ENCODE measurements at places on chromosomes 16 and 17. TPM values are rescaled to one million over a fixed set of nuclear protein-coding genes. Genes with fewer than 3 reads are reported as not detected.

CLDN6 gene
- total RNA-seq = 1.2 TPM

PPY gene
- not detected for total RNA-seq

PSMB3 gene
- 233 TPM for total RNA-seq

COX6A2 gene
- total RNA-seq = not detected

STAC2 gene
- 0.08 TPM for total RNA-seq

SRCIN1 gene
- total RNA-seq = 12.8 TPM

PRR35 gene
- total RNA-seq = 2.2 TPM

AATK gene
- total RNA-seq = 3.7 TPM

KREMEN2 gene
- 10.8 TPM for total RNA-seq

CDC42EP4 gene
- 65.9 TPM for total RNA-seq

MAP1LC3B gene
- 75.2 TPM for total RNA-seq

EVI2B gene
- 0.08 TPM for total RNA-seq

CCL17 gene
- total RNA-seq = not detected

OR2C1 gene
- total RNA-seq = not detected

TP53TG3B gene
- total RNA-seq = 0.18 TPM

CACNA1G gene
- total RNA-seq = 10.0 TPM

SLC52A1 gene
- 0.54 TPM for total RNA-seq

NEUROD2 gene
- total RNA-seq = not detected

TBC1D3C gene
- not detected for total RNA-seq

NTN1 gene
- 14.5 TPM for total RNA-seq

OSBPL7 gene
- 9.1 TPM for total RNA-seq

GLP2R gene
- 0.08 TPM for total RNA-seq

FGF11 gene
- 4.4 TPM for total RNA-seq

FNDC8 gene
- total RNA-seq = not detected

SEPTIN12 gene
- total RNA-seq = not detected

PITPNM3 gene
- 0.44 TPM for total RNA-seq

ANKFN1 gene
- not detected for total RNA-seq

OR1E1 gene
- not detected for total RNA-seq

GNAO1 gene
- 33.4 TPM for total RNA-seq

RAB26 gene
- total RNA-seq = 92.2 TPM

CDK5R1 gene
- 7.9 TPM for total RNA-seq

All from Panc1 (cell line).